ENCODE measurements at places on chromosomes 7 and 10.

DNA sequence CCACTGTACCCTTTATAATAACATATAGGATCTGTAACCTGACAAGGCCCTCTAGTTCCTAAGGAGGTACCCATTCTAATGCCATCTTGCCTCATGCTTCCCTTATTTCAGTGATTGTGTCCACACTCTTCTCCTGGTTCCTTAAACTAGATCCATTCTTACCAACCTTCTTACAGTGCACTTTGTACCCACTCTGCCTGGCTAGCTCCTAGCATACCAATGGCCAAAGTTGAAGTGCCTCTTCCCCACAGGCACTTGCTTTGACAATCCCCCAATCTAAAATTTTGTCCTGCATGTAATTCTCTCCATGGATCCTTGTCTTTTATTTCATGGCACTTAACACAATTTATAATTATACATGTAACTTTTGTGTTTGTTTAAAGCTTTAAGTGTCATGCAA, 40.9 kb downstream of the CCDC71L start:
- DNase-seq = no peak

DNA sequence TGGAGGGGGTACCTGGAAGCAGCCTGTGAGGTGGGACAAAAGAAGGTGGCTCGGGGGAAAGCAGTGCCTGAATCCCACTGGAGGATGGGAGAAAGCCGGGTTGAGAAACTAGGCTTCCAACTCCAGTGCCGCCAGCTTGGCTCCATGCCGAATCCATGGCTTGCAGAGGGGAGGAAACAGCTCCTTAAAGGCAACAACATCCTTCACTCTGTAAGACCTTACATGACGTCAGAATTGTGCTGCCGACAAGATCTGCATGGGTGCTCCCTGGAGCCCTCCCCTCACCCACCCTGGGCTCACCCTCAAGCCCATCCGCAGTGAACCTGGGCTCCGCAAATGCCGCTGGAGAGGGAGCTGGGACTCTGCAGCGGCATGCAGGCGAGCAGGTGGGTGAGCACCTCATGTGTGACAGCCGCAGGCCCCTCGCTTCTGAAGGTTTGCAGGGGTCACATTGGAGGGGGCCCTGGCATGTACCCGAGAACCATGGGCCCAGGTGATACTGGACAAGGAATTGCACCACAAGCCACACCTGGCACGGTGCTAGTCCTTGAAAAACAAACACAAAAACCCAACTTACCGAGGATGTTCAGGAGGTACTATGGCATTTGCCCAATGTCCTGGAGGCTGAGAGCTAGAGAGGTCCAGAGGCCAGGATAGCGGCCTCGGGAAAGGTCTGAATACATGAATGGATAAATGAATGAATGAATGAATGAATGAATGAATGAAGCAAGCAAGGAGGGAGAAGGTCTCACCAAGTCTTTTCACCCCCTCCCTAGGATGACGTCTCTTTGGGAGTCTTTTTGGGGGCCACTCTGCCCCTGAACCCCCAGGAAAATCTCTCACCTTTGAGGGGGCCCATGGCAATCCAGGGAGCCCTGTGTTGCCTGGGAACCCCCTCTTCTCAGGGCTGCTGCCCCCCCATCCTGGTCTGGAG, 238.6 kb upstream of the SHH start:
- no peak for DNase-seq

GRCh38 chr10:60123668-60124067, 217.3 kb upstream of the CCDC6 start:
- DNase-seq = no peak

DNA sequence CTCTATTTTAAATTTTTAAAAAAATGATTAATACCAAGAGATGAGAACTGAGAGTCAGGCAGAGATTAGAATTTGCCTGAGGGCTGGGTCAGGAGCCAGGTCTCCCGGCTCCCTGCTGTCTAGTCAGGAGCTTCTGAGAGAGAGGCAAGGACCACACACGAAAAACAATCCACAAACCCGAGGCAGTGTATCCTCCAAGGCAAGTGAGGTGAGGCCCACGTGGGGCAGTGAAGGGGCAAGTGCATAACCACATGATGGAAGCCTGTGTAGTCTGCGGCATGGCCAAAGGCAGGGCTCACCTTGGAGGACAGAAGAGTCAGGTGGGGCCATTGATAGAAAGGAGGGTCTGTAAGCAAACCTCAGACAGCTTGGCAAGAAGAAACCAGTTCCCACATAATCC, 541.2 kb upstream of the FOXK1 start:
- no peak for DNase-seq

DNA sequence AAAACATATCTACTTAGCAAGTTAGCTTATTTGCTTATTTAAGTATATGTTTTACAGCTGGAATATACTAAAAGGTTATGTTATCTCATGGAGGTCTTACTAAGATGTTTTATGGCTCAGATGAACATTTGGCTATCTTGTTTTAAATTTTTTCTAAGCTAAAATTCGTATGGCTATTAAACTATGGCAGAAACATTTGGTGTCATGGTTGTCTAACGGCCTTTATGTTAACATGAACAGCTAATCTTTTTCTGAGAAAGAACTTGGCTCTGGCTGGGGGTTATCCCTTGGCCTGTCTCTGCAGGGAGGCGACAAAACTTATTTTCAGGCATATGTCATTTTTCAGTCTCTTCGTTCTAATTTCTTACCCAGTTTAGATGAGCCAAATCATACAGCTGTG, 101.5 kb upstream of the MTPN start:
- DNase-seq = no peak

- DNase-seq = no peak
These were observed 22.2 kb downstream of the SUGCT start for GRCh38 chr7:40156988-40157387.

DNA sequence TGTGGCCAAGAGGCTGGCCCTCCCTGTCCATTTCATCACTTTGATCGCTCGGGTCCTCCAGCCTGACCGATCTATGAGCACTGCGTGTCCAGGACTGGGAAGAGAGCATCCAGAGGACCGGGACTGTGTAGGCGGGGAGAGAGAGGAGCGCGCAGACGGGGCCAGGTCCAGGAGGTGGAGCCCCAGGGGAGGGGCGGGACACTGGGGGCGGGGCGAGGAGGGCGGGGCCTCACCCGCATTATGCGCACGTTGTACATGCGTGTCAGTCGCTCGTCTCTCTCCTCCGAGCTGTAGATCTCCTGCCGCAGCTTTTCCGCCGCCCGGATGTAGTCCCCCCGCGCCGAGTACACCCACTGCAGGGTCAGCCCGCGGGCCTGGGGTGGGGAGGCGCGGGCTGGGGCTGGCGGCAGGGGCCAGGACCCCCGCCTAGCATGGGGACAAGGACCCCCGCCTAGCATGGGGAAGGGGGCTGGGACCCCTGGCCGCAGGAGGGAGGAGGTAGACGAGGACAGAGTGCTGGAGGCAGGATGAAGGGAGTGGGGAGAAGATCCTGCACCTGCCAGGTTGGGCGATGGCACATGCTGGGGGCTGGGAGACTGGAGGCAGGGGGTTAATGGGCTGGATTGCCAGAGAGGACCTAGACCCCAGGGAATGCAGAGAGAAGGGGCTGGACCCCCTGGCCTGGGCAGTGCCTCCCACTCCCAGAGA, 14.3 kb downstream of the MOSPD3 start:
- DNase-seq = peak; percentile 52

GRCh38 chr10:100364735-100365391, 17.8 kb downstream of the SCD start:
- no peak for DNase-seq

GRCh38 chr10:1920941-1921340, 183.6 kb upstream of the ADARB2 start:
- DNase-seq = no peak

DNA sequence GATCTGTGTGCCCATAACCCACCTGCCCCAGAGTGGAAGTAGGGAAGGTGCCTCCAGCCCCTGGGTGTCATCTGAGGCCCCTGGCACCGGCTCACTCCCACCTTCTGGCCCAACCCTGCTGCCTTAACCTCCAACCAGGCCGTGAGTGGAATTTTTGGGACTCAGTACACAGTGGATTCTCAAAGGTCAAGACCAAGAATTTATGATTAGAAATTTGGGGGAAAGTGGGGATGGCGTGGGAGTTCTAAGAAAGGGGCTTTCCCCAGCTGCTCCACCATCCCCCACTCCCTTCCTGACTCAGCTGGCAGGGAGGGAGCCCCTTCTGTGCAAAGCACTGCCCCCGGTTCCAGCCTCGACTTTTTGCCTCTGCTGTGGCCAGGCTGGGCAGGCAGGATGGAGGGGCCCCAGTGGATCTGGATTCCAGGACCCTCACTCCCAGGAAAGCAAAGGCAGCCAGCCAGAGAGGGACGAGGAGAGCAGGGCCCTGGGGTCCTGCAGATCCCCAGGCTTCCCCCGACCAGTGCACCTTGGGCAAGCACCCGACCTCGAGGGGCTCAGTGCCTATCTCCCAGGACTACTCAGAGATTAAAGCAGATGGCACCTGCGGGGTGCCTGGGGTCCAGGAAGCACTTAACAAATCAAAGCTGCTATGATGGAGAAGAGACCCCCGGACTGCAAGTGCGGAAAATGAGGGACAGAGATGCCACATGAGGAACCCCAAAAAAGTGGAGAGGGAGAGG, 12.8 kb downstream of the SPOCK2 start:
- DNase-seq = no peak

GRCh38 chr10:46270086-46270811, 16.5 kb upstream of the ANTXRL start:
- DNase-seq = no peak

DNA sequence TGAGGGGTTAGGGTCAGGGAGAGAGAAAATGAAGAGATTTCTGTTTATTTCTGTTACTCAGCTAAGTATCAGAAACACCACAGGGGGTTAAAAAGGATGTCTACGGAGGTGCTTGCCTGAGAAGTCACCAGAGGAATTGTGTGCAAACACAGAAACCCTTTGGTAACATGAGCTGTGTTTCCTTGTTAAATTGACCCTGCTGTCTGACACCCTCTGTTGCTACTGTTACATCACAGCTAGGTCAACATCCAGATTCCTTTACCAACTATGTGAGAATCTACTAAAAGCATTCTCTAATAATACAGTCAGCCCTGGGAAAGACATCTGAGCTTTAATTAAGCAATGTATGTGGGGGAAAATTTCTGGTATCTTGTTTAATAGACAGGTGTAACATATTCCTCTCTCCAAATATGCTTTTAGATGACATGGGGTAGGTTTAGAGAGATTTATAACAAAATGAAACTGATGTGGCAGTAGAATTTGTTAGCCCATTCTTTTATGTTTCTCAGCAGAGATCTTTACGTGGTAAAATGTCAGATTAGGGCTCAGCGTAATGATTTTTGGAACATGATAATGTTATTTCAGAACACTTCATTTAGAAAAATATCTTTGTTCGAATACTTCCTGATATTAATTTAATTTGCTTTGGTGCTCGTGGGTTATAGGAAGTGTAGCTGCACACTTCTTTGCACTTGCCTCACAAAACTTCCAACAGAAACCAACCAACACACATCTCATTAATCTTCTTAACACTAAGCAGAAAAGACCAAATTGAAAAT, 168.0 kb upstream of the AHR start:
- DNase-seq = no peak

All from omental fat pad (tissue), 4 donors.